Activated T-helper 1 cell treated with anti-CD3 and anti-CD28 coated beads, Interleukin-2, amount 50 U/mL, for 16 hours (primary cell): ENCODE measurements at places on chromosomes 2 and 18.

- no peak for DNase-seq
These were observed 2.5 kb downstream of the CD8A start for GRCh38 chr2:86788165-86788564.

DNA sequence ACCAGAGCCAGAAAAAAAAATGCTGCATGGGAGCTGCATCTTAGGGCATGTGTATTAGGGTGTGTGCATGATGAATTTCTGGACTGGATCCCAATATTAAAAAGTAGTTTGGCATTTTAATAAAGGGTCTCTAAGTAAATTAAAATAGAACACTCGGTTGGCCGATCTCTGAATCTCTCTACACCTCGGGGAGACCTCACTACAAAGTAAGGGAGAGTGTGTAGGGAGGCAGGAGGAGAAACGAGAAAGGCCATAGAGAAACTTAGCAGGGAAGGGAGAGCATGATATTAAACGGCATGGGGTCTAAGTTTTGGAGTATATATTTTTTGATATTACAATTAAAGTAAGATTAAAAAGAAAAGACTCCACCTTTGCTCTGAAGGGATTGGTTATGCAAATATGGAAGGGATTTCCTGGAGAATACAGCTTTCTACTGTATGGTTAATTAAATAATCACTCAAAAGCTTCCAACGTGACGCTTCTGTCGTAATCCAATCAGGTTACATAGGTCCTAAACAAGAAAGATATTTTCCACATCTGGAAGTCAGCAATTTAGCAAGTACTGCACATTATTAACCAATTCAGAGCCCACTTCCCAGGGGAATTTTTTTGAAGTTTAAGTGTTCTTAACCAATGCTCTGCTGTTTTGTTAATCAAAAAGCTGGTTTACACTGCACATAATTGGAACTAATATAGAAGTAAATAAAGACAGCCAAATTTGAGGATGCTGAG, 1.0 kb upstream of the ZEB2 start:
- DNase-seq, result no peak

GRCh38 chr2:227404585-227405271, 17.0 kb upstream of the SCYGR1 start:
- DNase-seq, result no peak

- DNase-seq, result no peak
These were observed 41.4 kb upstream of the COPS8 start for GRCh38 chr2:237044281-237044680.

DNA sequence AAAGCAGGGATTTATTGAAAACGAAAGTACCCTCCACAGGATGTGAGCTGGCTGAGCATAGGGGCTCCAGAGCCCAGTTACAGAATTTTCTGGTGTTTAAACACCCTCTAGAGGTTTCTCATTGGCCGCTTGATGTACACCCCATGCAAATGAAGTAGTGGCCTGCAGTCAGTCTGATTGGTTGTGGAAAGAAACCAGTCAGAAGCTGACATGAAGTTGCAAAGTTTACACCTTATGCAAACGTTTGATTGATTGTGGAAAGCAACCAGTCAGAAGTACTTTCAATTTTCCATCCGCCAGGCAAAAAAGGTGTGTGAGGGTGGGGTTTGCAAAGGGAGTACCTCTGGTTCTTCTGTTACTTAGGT, 62.3 kb downstream of the VWA3B start:
- no peak for DNase-seq

DNA sequence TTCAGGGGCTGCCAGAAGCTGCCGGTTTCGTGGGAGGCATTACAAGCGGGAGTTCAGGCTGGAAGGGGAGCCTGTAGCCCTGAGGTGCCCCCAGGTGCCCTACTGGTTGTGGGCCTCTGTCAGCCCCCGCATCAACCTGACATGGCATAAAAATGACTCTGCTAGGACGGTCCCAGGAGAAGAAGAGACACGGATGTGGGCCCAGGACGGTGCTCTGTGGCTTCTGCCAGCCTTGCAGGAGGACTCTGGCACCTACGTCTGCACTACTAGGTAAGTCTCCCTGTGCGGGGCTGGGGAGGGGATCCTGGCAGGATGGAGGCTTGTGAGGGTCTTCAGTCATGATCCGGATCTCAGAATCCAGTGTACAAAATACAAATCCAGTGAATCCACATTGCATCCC, 17.8 kb downstream of the IL1R2 start:
- no peak for DNase-seq
